ENCODE measurements at places on chromosomes 7 and 10.

GRCh38 chr7:36188266-36188665 is 35.2 kb downstream of the EEPD1 start:
- no peak for DNase-seq

DNA sequence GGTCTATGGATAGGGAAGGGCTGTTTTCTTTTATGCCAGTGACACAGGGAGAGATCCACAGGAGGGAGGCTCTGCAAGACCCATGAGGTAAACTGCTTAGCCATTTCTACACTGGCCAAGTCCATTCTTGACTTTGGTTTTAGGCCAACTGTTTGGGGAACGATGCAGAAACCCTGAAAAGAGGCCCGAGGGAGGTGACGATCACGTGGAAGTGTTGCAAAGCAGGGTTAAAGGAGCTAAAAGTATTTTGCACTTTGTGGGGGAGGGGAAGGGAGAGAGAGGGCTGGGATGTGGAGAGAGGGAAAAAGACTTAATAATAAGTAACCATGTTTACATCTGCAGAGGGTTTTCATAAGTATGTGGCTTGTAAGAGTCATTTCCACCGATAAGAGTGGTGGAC is 239.7 kb downstream of the EMX2 start:
- DNase-seq, result no peak

- DNase-seq, result no peak
Measured at GRCh38 chr7:44059219-44060090, 5.9 kb downstream of the PGAM2 start.

- DNase-seq, result no peak
Measured at GRCh38 chr7:148523550-148523949, 67.0 kb upstream of the C7orf33 start.

GRCh38 chr7:87001214-87001613 is 58.2 kb downstream of the ELAPOR2 start:
- no peak for DNase-seq

GRCh38 chr7:48427671-48428070 is 256.4 kb downstream of the ABCA13 start:
- DNase-seq, result no peak

DNA sequence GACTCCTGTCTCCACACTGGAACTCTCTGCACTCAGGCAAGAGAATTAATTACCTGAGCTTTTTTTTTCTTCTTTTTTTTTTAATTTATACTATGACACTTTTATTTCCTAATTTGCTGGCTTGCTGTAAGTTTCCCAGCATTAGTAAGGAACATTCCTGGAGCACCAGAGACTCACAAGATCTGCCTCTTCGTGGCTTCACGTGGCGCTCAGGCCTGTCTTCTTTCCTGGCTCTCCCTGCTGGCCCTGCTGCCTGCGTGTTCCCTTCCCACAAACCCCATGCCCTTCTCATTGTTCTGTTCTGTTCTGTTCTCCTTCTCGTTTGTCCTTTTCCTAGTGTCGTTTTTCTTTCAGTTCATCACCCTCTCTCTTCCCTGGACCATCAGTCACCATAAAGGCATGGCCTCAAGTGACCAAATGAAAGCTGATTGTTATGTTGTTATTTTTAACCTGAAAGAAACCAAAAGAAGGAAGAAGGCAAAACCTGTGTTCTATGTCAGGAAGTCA is 591.6 kb upstream of the PFKP start:
- DNase-seq, result no peak
